ENCODE measurements at places on chromosomes 6 and 20.

- no peak for DNase-seq
Measured at GRCh38 chr6:105024803-105025202, 67.9 kb downstream of the LIN28B start.

- DNase-seq = no peak
Measured at GRCh38 chr20:3251806-3252205, 12.8 kb upstream of the SLC4A11 start.

DNA sequence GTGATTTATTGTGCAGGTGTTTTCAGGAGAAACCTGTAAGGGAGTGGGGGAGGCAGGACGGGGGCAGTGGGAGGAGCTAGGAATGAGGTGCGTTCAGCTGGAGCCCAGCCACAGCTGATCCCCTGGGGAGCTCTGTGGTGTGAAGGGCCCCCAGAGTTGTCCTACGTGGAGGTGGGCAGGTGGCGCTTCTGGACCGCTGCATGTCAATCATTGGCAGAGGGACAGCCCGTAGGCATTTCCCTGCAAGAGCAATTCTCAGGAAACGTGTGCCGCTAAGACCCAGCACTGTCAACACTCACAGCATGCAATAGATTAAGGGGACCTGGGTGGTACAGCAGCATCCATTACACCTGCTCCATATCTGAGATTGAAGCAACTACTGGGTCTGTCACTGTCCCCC lies 88.0 kb downstream of the PRND start:
- no peak for DNase-seq

DNA sequence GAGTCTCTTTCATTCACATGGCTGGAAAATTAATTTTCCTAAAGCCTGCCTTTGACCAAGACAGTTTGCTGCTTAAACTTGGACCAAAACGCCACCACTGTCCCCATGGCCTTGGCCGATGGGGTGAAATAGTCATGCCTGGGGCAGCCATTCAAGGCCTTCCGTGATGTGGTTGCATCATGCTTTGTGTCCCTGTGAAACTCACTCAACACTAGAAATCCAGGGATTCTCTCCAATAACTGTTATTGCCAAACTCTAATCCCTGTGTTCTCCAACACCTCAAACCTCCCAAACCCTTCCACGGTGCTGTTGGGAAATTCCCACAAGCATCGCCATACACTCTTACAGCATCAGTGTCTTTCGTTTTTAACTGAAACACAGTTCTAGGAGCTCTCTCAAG lies 1.4 kb upstream of the TXNDC5 start:
- no peak for DNase-seq

GRCh38 chr6:124661097-124661661 lies 301.1 kb upstream of the RNF217 start:
- DNase-seq = no peak

DNA sequence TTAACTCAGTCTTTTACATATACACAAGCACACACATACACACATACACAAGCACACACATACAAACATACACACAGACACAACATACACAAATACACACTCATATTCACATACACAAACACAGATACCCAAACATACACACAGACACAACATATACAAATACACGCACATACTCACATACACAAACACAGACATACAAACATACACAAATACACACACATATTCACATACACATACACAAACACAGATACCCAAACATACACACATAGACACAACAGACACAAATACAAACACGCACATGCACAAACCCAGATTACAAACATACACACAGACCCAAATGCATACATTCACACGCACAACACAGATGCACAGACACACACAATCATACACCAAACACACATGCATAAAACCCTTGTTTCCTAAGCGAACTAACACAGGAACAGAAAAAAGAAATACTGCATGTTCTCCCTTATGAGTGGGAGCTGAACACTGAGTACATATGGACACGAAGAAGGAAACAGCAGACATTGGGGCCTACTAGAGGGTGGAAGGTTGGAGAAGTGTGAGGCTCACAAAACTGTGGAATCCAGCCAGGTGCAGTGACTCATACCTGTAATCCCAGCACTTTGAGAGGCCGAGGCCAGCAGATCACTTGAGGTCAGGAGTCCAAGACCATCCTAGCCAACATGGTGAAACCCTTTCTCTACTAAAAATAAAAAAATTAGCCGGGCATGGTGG lies 34.2 kb downstream of the PIM1 start:
- no peak for DNase-seq

DNA sequence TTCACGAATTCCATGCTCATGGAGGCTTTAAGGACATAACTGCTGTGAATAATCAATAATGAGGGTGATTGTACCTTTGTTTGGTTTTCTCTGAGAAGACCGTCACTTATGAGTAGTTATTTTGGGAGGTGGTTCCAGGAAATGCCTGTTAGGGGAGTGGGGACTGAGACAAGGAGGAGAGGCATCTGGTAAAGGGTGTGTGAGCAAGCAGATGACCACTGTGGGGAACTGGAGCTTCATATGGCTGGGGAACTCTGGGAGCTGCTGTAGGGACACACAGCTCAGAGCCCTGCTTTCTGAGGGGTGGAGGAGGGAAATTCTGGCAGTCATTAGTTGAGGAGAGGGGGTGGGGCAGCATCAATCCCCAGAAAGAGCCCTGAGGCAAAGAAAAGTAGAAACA lies 71.3 kb upstream of the TINAG start:
- no peak for DNase-seq
